ENCODE measurements at places on chromosomes 1 and 21.

DNA sequence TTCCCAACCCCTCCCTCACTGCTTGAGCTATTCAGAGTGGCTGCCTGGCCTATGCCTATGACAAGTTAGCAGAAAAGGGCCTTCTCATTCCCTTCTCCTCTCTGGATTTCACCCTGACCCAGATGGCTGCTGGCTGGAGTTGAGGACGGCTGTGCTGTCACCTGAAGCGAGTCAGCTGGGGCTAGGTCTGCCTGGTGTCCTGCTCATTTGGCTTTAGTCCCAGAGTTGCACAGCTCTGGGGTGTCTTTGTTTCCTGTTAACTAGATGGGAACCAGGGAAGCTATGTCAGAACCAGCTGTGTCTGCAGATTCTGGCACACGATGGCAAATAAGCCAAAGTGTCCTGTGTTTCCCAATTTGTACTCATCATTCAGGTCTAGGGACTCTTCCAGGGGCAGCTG, 52.9 kb downstream of the CNIH3 start:
- DNase-seq: no peak

GRCh38 chr1:3007298-3008147, 13.7 kb upstream of the ACTRT2 start:
- no peak for DNase-seq

DNA sequence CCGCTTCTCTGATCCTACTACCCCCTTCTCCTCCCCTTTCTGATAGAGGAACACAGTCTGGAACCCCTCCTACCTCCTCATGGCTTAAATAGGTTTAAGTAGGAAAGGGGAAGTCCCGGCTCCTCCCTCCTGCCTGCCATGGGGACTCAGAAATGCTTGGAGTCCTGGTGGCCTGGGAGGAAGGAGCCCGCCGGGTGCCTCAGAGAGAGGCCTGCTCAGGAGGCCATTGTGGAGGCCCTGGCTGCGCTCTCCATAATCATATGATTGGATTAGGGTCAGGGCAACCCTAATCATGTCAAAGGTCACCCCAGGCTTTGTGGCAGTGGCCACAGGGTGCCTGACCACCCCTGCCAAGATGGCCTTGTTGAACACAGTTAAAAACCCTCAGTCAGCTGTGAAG, 29.0 kb downstream of the WNT3A start:
- DNase-seq: no peak

GRCh38 chr1:87565861-87566260, 237.2 kb downstream of the LMO4 start:
- DNase-seq: no peak

DNA sequence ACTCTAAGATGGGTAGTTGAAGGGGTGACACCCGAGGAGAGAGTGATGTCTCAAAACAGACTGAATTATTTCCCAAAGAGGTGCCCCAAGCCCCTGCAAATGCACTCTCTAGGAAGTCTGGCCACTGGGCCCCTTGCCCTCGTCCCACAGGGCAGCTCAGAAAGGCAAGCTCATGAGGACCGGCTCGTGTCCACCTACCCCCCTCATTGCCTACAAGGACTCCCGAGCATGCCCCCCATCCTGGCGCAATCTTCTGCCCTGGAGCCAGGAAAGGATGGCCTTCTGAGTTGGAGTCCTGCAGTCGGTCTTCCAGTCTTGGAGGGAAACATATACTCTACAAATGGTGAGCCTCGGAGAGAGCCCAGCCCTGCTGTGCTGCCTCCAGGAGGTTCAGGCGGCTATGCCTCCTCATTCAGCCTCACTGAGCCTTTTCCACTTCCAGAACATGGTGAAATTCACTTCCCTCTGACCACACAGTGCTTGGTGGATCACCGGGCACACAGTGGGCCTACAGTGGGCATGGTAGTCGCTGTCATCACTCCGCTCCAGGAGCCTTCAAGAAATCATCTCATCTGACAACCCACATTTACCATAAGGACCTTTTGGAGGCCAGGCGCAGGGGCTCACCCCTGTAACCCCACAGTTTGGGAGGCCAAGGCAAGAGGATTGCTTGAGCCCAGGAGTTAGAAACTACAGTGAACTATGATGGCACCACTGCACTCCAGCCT, 5.8 kb upstream of the WNT3A start:
- no peak for DNase-seq

DNA sequence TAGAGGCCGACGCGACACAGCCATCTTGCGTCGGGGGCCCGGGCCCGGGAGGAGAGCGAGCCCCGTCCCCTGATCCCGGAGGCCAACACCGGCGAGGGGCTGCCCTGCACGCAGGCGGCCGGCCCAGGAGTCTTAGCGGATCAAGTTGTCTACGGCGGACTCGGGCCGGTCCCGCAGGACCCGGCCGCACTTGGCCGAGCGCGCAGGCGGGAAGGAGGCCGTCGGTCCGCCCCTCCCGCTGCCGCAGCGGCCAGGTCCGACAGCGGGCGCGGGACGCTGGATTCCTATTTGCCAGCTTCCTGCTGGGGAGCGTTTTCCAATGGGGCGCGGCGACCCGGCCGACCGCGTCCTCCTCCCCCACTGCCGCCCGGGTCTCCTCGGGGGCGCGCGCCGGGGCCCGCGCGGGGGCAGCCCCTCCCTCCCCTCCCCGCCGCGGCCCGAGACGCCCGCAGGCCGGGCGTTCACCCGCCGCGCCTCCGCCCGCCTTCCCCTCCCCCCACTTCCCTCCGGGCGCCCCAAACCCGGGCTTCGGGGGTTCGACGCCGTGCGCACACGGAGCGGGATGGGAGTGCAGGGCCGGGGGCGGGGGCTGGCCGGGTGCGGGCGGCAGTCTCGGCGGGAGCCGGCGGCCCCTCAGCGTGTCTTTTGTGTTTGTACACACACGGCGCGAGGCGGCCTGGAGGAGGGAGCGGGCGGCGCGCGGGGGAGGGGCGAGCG, 517 bp upstream of the H3-3A start:
- DNase-seq: no peak

GRCh38 chr1:9294405-9294773, 1.7 kb downstream of the SPSB1 start:
- DNase-seq: no peak

DNA sequence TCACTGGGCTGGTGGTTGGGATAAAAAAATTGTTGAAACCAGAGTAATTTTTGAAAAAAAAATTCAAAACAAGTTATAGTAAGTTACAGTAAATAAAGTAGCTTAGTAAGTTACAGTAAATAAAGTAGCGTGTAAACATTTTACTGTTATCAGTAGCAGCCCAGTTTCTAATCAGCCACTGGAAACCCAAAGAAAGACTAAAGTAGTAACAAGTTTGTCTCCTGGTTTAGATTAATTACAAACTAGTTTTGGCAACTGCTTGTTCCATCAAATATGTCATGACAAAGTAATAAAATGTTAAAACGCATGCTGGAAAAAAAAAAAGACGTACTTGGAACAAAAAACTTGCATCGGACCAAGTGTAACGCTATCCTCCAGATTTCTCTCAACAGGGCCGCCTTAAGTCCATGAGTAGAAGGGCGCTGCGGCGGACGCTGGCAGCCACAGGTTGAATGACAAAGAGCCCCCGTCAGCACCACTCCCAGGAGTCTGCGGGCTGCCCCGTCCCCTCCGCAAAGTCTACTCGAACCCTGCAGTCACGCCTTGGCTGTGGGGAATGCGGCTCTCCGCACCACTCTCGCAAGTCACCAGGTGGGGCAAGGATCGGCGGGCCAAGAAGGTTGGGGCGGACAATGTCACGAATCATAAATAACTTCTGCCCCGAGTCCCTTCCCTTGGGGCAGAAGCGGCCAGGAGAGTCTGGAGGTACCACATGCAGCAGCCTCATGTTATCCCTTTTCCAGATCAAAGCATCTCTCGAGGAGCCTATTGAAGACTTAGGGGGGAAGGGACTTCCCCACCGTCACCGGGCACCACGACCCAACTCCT, 837 bp downstream of the SLC16A1 start:
- no peak for DNase-seq

- DNase-seq: no peak
These were observed 27.6 kb downstream of the USP33 start for GRCh38 chr1:77732090-77732489.

- no peak for DNase-seq
These were observed 244.5 kb downstream of the NEGR1 start for GRCh38 chr1:72037745-72038343.
